DMS 273 treated with DMSO at 0.1 percent for 48 hours (cell line): ENCODE measurements at places on chromosomes 5 and 9.

DNA sequence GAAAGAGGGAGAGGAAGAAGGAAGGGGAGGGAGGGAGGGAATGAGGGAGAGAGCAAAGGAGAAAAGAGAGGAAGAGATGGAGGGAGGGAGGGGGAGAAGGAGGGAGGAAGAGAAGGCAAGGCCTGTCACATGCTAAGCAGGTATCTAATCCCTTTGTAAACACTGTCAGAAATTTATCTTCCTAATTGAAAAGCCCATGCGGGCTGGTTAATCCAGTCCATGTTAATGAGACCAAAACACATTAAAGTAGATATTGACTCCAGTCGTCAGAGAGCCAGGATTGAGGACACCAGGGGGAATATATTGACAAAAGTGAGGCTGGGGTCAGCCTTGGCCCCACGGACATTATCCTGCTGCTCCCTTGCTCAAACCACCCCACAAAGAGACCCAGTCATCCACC is 37.4 kb upstream of the ALDH1B1 start:
- no peak for DNase-seq

DNA sequence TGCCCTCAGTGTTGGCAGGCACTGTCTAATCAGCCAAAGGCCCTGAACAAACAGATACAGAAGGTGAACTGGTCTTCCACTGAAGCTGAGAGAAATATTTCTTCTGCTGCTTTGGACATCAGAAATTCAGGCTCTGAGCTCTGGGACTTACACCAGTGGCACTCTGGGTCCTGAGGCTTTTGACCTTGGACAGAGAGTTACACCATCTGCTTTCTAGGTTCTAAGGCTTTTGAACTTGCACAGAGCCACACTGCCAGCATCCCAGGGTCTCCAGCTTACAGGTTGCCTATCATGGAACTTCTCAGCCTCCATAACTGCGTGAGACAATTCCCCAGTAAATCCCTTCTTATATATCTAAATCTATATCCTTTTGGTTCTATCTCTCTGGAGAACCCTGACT is 326.7 kb downstream of the MLLT3 start:
- no peak for DNase-seq

GRCh38 chr5:126486332-126486731 is 63.1 kb downstream of the GRAMD2B start:
- DNase-seq: no peak

GRCh38 chr9:21174671-21175070 is 8.2 kb upstream of the IFNA21 start:
- no peak for DNase-seq

GRCh38 chr5:179187681-179188575 is 127.8 kb downstream of the ZNF354C start:
- no peak for DNase-seq

DNA sequence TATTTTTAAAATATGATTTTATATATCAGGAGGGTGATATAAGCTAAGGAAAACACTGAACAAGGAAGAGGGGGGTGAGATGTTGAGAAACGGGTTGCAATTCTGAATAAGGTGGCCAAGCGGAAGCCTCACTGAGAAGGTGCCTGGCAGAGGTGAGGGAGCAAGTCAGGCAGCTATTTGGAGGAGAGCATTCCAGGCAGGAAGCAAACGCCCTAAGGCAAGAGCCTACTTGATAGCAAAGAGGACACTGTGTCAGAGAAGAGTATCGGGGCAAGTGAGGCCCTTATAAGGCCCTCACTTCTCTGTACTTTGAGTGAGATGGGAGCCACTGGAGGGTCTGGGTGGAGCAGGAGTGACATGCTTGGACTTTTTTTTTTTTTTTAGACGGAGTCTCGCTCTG is 8.0 kb upstream of the CTNNA1 start:
- no peak for DNase-seq

- DNase-seq: no peak
These were observed 151.7 kb upstream of the TAS2R1 start for GRCh38 chr5:9781890-9782289.

DNA sequence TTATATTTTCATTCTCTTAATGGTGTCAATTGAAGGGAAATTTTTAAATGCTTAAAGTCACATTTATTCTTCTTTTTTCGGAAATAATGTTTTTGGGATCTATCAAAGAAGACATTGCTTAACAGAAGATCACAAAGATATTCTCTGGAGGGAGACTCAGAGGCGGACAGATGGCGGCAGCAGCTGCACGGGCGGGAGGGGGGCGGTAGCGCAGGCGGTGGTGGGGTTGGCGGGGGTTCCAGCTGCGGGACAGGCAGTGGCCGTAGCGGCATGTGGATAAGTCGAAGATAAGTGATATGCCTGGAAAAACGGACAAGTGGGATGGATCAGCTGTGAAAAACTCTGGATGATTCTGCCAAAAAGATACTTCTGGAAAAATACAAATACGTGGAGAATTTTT is 31.6 kb upstream of the ZDHHC11B start:
- peak; percentile 32 for DNase-seq

DNA sequence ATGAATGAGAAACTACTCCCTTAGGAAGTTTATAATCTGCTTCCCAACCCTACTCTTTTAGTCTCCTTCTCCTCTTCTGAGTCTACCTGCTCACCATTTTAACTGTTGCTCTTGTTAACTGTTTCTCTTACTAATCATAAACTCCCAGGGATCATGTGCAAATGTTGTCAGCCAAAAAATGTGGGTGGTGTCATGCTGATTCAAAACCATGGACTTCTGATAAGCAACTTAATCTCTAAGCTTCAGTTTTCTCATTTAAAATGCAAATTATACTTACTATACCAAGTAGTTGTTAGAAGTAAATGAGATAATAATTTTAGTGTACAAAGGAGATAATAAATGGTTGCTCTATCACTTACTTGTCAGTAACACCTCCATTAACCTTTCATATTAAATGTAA is 45.9 kb upstream of the TLX3 start:
- DNase-seq: no peak

DNA sequence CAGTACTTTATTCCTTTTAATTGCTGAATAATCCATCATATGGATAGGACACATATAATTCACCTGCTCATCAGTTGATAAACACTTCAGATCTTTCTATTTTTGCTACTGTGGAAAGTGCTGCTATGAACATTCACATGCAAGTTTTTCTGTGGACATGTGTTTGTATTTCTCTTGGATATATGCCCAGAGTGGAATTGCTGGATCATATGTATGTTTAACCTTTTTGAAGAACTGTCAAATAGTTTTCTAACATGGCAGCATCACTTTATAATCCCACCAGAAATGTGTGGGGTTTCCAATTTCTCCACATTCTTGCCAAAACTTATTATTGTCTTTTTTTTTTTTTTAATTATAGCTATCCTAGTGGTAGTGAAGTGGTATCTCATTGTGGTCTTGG is 15.1 kb downstream of the CARTPT start:
- DNase-seq: no peak

DNA sequence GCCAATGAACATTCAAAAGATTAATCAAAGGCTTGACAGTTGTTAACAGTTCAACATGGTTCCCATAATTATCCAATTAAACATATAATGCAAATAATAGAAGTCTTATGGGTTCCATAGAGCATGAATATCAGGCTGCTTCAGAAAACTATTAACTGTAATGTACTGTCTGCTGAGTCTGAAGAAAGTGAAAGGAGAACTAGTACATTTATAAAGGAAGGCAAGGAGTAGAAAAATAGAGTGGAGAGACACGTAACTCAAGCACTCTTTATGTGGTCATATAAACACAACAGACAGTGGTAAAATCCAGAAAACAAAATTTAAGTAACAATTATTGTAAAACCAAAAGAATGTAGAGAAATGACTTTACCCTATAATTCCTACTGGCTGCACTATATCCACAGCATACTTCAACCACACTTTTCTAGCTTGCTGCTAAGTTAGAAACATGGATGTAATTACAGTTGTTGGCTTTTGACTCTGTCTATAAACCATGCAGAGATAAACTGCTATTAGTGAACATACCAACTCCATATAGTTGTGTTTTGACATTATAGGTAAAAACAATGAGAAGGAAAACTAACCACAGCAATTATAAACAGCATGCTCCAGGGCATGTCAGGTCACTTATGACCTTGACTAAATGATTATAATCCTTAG is 32.7 kb downstream of the NFIB start:
- no peak for DNase-seq

DNA sequence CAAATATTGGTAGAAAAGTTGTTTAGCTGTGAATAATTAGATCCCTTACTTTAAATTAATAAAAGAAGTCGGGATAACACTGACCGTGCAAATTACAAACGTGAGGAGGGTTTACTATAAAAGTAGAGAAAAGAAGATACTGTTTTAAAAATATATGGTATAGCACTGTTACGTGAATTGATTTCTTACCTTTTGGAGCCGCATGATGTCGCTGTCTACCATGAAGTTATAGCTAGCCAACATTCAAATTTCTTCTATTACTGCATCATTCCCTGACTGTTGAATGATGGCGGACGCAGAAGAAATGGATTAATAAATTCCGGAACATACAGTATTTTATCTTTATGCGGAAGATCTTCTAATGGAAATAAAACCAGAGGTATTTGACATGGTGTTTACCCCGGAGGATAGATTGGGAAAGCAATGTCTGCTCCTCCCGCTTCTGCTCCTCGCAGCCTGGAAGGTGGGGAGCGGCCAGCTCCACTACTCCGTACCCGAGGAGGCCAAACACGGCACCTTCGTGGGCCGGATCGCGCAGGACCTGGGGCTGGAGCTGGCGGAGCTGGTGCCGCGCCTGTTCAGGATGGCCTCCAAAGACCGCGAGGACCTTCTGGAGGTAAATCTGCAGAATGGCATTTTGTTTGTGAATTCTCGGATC is at the start of gene PCDHA6:
Gene PCDHA6, plus strand, starts transcription at position 257 of the 658 bp plus-strand sequence. Its CDS starts 132 bp downstream, at position 389.
- no peak for DNase-seq

DNA sequence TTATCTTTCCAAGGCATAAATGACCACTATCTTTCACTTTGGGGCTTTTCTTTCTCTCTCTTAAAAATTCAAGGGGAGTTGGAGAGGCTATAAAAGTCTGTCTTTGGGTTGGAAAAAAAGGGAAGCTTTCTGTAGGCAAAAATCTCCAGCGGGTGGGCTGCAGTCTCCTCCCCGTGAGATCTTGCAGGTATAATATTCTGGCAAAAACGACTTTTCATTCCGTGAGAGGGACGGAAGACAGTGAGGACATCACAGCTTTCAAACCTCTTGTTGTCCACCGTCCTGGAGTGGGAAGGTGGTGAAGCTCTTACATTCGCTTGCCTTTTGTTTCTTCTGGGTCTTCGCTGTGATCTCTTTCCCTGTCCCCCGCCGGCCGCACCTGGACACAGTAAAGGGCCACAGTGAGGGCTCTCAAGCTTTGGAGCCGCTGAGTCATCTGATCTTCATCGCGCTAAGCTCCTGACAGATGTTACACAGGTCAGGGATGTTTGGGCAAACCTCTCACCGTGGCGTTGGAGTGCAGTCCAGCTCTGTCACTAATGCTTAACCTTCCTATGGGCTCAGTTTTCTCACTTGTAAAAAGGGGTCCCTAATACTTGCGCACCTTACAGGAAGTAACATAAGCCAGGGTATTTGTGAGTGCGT is 61.9 kb upstream of the MEGF10 start:
- DNase-seq: no peak

GRCh38 chr5:9466697-9467096 is 79.2 kb downstream of the SEMA5A start:
- no peak for DNase-seq

DNA sequence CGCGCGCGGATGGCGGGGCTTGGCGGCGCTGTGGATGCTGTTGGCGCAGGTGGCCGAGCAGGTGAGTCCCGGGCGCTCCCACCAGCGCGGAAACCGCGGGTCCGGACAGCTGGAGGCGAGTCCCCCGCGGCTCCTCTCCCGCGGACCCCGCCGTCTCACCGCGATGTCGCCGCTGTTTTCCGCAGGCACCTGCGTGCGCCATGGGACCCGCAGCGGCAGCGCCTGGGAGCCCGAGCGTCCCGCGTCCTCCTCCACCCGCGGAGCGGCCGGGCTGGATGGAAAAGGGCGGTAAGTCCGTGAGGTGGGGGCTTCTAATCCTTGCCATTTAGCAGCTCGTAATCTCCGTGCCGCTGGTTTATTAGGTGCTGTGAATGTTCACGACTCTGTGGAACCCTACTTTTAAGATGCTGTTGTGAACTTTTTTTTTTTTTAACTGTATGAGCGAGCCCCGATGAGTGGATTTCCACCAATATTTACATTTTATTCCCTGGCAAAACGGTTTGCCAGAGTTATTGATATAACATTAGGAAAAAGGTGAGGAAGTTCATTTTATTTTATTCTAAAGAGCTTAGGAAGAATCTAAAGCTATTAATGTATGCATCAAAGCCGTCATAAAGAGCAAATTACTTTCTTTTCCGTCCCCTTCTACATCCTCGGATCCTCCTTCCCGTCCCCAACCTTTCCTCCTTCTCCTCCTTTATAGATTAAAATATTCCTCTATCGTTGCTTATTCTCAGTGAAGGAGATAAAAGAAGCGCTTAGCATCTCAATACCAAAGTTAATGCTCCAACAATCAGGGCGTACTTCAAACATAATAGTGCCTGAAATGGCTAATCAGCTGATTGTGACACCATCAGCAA is 579 bp downstream of the ADAMTS16 start:
- DNase-seq: no peak

GRCh38 chr5:76383126-76383832 is 19.8 kb upstream of the IQGAP2 start:
- no peak for DNase-seq

DNA sequence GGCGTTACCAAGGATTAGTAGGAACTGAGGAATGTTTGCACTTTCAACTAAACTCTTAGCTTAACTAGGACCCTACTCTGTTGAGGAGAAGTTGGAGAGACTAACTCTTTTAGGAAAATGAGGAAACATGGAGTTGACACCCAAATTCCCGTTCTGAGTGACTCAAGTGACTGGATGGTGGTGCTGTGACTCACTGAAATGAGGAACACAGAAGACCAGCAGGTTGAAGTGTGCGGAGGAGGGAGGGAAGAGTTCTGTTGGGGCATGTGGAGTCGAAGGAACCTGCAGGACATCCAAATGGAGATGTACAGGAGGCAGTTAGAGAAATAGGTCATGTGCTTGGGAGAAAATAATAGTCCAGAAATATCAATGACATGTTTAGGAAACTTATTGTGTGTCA is 8.2 kb downstream of the HEXB start:
- no peak for DNase-seq

DNA sequence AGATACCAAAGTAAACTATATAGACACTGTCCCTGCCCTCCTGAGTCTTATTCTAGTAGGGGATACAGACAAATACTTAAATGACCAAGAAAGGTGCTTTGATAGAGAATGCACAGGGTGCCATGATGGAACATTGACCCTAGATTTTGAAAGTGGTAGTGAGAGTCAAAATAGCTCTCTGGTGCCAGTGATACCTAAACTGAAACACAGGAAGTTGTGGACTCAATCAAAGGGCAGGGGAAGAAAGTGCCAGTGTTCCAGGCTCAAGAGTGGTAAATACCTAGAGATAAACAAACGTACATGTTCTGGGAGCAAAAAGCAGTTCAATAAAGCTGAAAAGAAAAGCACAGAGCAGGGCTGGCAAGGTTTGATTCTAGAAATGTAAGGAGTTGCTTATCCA is 267.6 kb downstream of the ISL1 start:
- DNase-seq: no peak

GRCh38 chr9:101791533-101791932 is 53.1 kb upstream of the GRIN3A start:
- DNase-seq: no peak

GRCh38 chr5:11684607-11685006 is 219.6 kb downstream of the CTNND2 start:
- no peak for DNase-seq
